MG63 (cell line): ENCODE measurements at places on chromosomes 6 and 20. TPM values are rescaled to one million over a fixed set of nuclear protein-coding genes. Genes with fewer than 3 reads are reported as not detected.

SERPINB6 gene
- 45.1 and 59.9 TPM in 2 replicates for total RNA-seq

TREM1 gene
- not detected in 2 replicates for total RNA-seq

DNA sequence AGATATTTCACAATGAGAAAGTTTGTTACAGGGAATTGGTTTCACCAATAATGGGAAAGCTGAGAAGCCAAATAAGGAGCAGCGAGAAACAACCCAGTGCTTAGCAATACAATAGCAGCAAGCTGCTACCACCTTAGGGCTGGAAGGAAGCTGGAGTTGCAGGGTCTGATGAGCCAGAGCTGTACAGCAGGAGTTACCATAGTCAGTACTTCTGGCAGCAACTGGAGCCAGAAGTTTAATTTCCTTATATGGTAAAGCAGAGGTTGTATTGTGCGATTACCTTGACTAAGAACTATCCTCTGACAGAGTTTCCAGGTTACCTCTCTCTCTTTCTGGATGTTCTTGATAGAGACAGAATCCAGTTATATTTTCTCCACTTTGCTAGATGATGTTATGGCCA, 137.1 kb upstream of the OLIG3 start:
- DNase-seq = no peak

DNA sequence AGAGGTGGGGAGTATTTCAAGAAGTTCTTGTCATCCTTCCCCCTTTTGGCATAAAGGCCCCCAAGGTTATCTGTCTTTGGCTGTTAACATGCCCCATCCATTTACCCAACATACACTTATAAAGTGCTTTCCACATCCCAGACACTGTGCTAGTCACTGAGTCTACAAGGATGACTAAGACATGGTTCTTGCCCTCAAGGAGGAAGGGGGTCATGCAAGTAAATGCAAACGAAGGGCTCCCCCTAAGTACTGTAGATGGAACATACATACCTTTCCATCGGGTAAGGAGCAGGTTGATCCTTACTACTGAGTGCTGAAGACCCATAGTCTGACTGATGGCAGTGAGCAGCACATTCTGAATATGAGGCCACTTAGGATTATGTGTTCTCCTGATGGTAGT, 38.3 kb downstream of the HECA start:
- DNase-seq = no peak

BPIFB4 gene
- not detected in 2 replicates for total RNA-seq
